ENCODE measurements at places on chromosomes 11 and 22. TPM values are rescaled to one million over a fixed set of nuclear protein-coding genes. Genes with fewer than 3 reads are reported as not detected.

GRCh38 chr11:12995188-12995587 is 13.9 kb upstream of the RASSF10 start:
- no peak for DNase-seq
- no peaks in the 10 kb centered on the region for H3K27me3 ChIP-seq
- no peaks in the 10 kb centered on the region for H3K36me3 ChIP-seq
- H3K27ac ChIP-seq = no peak overlapping the region
- no peak overlapping the region for H3K4me3 ChIP-seq
- no peaks in the 10 kb centered on the region for H3K4me1 ChIP-seq

- no peak overlapping the region for H3K27ac ChIP-seq
- H3K27me3 ChIP-seq = no peaks in the 10 kb centered on the region
- no peaks in the 10 kb centered on the region for H3K36me3 ChIP-seq
These were observed 395.7 kb downstream of the AASDHPPT start for GRCh38 chr11:106473089-106473722.

GRCh38 chr11:134819041-134819440 is 407.0 kb upstream of the B3GAT1 start:
- H3K4me3 ChIP-seq = no peak overlapping the region
- no peak for DNase-seq
- H3K27ac ChIP-seq = no peak overlapping the region
- H3K27me3 ChIP-seq = no peaks in the 10 kb centered on the region
- no peaks in the 10 kb centered on the region for H3K36me3 ChIP-seq

GRCh38 chr11:78181185-78181584 is 7.2 kb downstream of the KCTD21 start:
- H3K4me3 ChIP-seq = no peak overlapping the region
- H3K4me1 ChIP-seq = peaks cover 8% of the 10 kb centered on the region
- peaks cover 7% of the 10 kb centered on the region for H3K36me3 ChIP-seq
- no peak overlapping the region for H3K27ac ChIP-seq
- DNase-seq = no peak

- H3K27ac ChIP-seq = no peak overlapping the region
- no peaks in the 10 kb centered on the region for H3K4me1 ChIP-seq
- no peaks in the 10 kb centered on the region for H3K36me3 ChIP-seq
- peak; percentile 43 for DNase-seq
- no peaks in the 10 kb centered on the region for H3K27me3 ChIP-seq
These were observed 351.8 kb downstream of the SHANK2 start for GRCh38 chr11:70900540-70900939.

DNA sequence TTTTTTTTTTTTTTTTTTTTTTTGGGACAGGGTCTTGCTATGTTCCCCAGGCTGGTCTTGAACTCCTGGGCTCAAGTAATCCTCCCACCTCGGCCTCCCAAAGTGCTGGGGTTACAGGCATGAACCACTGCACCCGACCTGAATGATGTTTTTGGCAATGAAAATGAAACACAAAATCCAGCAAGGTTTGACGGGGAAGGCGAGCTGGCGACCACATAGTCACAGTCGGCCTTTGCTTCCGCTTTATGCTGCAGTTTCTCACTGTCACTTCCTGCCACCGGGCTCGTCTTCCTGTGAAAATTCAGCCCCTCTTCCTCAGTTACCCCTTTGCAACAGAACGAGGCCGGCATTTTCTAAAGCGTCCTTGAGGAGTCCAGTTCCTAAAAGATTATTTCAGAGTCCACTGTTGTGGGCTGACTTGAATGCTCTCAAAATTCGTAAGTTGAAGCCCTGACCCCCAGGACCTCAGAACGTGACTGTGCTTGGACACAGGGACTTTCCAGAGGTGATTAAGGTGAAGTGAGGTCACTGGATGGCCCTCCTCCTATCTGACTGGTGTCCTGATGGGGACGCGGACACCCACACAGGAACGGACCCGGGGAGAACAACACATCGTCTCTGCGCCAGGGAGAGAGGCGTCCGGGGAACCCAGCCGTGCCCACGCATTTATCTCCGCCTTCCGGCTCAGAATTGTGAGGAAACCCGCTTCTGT is 2.9 kb upstream of the BID start:
- peak; percentile 79 for DNase-seq
- no peaks in the 10 kb centered on the region for H3K27me3 ChIP-seq
- H3K4me3 ChIP-seq = peak overlapping the region; percentile 43
- no peaks in the 10 kb centered on the region for H3K36me3 ChIP-seq
- H3K27ac ChIP-seq = peak overlapping the region; percentile 83

- no peaks in the 10 kb centered on the region for H3K36me3 ChIP-seq
- H3K27me3 ChIP-seq = no peaks in the 10 kb centered on the region
- no peaks in the 10 kb centered on the region for H3K4me1 ChIP-seq
- no peak for DNase-seq
These were observed 132.5 kb downstream of the ADAMTS15 start for GRCh38 chr11:130580891-130581492.

GRCh38 chr11:3134218-3134621 is 30.9 kb downstream of the OSBPL5 start:
- H3K27me3 ChIP-seq = no peaks in the 10 kb centered on the region
- no peaks in the 10 kb centered on the region for H3K36me3 ChIP-seq
- H3K4me3 ChIP-seq = no peak overlapping the region

DNA sequence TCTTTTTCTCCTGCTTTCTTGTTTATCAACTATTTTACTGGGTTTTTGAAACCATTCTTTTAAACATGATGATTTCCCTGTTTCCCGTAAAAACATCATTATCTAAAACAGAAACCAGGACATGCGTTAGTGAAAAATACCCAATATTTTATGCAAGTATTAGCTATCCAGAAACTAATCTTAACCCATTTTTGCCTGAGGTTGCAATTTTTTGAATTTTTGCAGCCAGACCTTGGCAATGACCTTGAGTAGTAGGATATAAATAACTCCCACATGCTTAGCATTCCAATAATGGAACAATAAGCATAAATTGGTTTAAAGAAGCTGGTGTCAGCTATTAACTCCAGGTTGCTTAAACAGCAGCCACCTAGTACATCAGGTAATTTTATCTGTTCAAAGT is 308.9 kb upstream of the ANO3 start:
- H3K36me3 ChIP-seq = no peaks in the 10 kb centered on the region
- DNase-seq = no peak
- no peaks in the 10 kb centered on the region for H3K4me1 ChIP-seq
- no peak overlapping the region for H3K4me3 ChIP-seq
- H3K27me3 ChIP-seq = no peaks in the 10 kb centered on the region

- peak overlapping the region; percentile 80 for H3K27ac ChIP-seq
- H3K27me3 ChIP-seq = no peaks in the 10 kb centered on the region
- H3K4me1 ChIP-seq = peaks cover 64% of the 10 kb centered on the region
- no peak overlapping the region for H3K4me3 ChIP-seq
These were observed 35.5 kb downstream of the RPL27A start for GRCh38 chr11:8717876-8718753.

DNA sequence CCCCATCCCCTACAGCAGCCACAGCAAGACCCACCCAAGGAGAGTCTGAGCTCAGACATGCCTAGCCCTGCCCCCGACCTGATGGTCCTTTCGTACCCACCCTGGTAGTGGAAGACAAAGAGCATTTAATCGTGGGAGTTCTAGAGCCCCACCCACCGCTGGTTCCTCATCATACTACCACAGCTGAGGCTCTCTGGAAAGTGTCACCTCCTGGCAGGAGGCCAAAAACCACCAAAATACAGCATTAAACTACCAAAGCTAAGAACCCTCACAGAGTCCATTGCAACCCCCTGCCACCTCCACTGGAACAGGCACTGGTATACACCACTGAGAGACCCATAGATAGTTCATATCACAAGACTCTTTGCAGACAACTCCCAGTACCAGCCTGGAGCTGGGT is 311.1 kb downstream of the TENM4 start:
- no peaks in the 10 kb centered on the region for H3K36me3 ChIP-seq
- DNase-seq = no peak
- no peaks in the 10 kb centered on the region for H3K4me1 ChIP-seq

DNA sequence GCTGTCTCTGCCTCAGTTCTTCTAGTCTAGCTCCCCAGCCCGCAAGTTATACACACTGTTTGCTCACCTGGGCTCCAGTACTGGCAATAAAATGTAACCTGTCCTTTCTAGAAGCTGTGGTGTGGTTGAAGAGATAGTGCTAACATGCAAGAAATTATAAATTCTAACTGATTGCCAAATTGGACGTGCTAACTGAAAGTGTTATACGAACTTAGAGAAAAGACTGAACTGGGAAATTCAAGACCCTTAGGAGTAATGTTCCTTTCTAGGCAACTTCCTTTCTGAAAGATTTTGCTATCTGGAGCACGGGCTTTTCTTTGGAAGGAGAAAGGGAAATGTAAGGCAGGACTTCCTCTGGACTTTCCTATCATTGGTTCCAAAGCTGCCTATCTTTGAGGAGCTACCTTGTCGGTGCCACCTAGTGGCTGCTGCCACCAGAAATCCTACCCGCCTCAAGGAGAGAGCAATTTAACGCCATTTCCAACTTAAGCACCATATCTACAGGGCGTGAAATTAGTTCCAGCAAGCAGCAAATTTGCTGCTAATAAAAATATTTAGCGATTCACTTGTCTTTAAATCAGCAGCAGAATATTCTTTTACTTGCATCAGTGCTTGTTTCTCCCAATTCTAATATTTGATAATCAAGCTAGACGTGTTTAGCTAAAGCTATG is 12.7 kb upstream of the TMEM218 start:
- no peaks in the 10 kb centered on the region for H3K36me3 ChIP-seq
- peak overlapping the region; percentile 32 for H3K27ac ChIP-seq
- DNase-seq = peak; percentile 81
- H3K4me3 ChIP-seq = peak overlapping the region; percentile 0
- no peaks in the 10 kb centered on the region for H3K27me3 ChIP-seq

DNA sequence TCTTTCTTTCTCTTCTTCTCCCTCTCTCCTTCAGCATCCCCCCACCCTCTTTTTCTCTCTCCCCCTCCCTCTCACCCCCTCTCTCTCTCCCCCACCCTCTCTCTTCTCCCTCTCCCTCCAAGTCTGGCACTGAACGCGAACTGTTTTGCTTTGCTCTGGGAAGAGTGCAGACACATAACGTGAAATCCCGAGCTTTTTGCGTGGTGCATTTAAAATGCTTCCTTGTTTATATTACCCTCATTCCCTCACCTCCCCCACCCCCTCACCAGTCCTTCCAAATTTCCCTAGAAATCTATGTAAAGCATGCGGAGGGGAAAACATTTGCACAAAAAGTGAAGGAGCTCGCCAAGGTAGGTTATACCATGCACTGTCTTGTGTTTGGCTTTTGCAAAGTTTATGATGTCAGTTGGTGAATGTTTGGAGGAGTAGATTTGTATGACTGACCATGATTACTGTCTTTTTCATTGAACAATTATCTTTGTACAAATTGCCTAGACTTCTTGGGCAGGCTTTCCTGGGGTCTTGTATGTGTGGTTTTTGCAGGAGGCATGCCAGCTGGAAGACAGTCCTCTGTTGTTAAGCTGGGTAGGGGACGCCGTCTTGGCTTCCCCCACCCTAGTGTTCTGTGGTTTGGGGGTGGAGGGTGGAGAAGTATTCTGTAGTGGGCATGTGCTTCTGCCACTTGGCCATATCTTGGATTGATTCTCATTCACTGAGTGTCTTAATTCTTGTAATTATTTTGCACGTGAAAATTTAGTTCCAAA is 123.7 kb upstream of the HSD17B12 start:
- no peak overlapping the region for H3K27ac ChIP-seq
- H3K27me3 ChIP-seq = peaks cover 54% of the 10 kb centered on the region

DNA sequence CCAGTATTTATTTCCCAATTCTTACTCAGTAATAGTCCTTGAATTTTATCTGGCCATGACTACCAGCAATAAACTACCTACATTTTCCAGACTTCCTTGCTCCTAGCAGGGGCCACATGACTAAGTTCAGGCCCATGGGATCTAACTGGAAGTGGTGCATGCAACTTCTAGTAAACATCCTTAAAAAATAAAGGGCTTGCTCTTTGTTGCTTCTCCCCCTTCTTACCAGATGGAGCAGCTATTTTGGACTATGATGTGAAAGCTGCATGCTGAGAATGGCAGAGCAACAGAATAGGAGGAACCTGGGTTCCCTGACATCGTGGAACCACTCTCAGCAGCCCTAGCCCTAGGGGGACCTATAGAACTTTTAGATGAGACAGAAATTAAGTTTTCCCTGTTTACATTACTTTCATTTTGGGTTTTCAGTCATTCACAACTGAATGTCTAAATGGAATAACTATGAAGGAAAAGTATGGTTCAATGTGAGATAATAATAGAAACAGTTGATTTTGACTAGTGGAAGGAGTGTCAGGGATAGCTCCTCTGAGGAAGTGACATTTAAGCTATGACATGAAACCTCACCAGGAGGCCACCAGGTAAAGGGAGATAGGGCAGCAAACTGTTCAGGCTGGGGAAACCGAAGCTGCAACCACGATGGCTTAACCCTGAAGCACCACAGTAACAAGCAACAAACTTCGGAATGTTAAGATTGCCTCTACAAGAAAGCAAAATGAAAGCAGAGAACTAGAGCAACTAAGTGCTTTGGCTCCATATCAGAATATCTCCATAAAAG is 48.9 kb downstream of the PHF21A start:
- DNase-seq = no peak
- H3K27me3 ChIP-seq = no peaks in the 10 kb centered on the region
- no peak overlapping the region for H3K4me3 ChIP-seq
- H3K27ac ChIP-seq = no peak overlapping the region
- peaks cover 10% of the 10 kb centered on the region for H3K36me3 ChIP-seq

DNA sequence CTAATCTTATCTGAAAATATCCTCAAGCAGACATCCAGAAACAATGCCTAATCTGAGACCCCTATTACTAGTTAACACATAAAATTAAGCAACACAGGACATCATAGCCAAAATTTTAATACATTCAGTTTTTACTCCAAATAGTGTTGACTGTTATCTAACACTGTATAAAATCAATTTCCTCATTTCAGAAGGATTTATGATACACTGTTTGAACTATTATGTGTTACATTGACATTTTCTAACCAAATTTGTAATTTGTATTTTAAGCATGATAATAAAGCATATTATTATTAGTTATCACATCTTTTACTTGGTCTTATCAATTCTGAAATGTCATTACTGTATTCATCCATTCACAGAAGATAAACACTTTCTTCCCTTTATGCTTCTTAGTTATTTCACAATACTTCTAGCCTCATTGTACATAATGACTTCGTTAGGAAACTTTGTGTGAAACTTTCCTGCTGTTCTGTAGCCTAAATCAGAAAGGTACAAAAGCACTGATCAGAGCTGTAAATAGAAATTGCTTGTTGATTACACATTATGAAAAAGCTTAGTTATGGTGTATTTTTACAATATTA is 1248.9 kb downstream of the JRKL start:
- H3K27me3 ChIP-seq = no peaks in the 10 kb centered on the region
- H3K4me3 ChIP-seq = no peak overlapping the region
- H3K4me1 ChIP-seq = no peaks in the 10 kb centered on the region
- no peaks in the 10 kb centered on the region for H3K36me3 ChIP-seq
- no peak overlapping the region for H3K27ac ChIP-seq
- DNase-seq = no peak

GRCh38 chr11:126628790-126629621 is 273.5 kb downstream of the ST3GAL4 start:
- H3K27me3 ChIP-seq = no peaks in the 10 kb centered on the region
- no peaks in the 10 kb centered on the region for H3K36me3 ChIP-seq
- no peak for DNase-seq
- no peak overlapping the region for H3K4me3 ChIP-seq
- H3K27ac ChIP-seq = no peak overlapping the region
- H3K4me1 ChIP-seq = no peaks in the 10 kb centered on the region

The OSBP2 gene
- total RNA-seq = 6.0 TPM

The CNIH2 gene
- total RNA-seq = 1.6 TPM

The SAA4 gene
- total RNA-seq = not detected

The SEPTIN3 gene
- total RNA-seq = 3.2 TPM

The GUCY1A2 gene
- total RNA-seq = 31.1 TPM

The SCUBE2 gene
- 9.9 TPM for total RNA-seq
